ENCODE measurements at places on chromosomes 4 and X.

DNA sequence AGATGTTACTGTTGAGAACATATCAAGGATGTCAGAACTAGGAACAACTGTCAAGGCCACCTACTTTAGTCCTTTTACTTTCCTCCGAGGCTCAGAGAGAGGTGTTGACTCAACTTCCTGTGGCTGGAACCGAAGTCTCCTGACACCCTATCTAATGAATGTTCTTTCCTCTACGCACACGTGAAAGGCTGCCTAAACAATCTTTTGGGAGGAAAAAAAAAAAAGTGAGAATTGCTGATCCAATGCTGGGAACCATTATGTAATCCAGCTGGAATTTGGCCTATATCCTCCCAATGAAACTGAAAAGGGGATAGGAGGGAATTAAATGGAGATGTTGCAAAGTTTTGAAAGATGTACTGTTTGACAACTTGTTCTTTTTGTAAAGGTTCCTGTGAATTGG, 8.3 kb upstream of the MAP7D3 start:
- H3K4me1 ChIP-seq = peaks cover 14% of the 10 kb centered on the region
- H3K27me3 ChIP-seq = no peaks in the 10 kb centered on the region
- H3K4me3 ChIP-seq = peak overlapping the region; percentile 36
- peak; percentile 68 for DNase-seq
- peak overlapping the region; percentile 82 for H3K27ac ChIP-seq

DNA sequence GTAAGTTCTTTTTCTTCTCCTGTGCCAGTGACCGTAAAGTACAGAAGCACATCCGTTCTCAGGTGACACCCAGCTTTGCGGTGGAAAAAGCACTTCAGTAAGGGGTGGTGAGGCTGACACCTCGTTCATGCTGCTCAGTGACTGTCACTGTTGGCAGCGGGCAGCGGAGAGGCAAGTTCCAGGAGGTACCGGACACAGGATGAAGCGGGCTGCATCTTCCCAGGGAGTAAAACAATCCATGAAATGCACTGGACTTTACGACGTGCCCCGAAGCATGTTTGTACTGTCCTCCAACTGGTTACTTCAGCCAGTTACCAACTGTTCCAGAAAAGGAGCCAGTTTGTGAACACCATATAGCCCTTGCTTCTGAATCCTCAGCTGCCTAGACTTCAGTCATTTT, 110.7 kb downstream of the ZNF827 start:
- no peak overlapping the region for H3K4me3 ChIP-seq
- H3K27ac ChIP-seq = peak overlapping the region; percentile 87
- no peaks in the 10 kb centered on the region for H3K27me3 ChIP-seq
- no peak for DNase-seq

DNA sequence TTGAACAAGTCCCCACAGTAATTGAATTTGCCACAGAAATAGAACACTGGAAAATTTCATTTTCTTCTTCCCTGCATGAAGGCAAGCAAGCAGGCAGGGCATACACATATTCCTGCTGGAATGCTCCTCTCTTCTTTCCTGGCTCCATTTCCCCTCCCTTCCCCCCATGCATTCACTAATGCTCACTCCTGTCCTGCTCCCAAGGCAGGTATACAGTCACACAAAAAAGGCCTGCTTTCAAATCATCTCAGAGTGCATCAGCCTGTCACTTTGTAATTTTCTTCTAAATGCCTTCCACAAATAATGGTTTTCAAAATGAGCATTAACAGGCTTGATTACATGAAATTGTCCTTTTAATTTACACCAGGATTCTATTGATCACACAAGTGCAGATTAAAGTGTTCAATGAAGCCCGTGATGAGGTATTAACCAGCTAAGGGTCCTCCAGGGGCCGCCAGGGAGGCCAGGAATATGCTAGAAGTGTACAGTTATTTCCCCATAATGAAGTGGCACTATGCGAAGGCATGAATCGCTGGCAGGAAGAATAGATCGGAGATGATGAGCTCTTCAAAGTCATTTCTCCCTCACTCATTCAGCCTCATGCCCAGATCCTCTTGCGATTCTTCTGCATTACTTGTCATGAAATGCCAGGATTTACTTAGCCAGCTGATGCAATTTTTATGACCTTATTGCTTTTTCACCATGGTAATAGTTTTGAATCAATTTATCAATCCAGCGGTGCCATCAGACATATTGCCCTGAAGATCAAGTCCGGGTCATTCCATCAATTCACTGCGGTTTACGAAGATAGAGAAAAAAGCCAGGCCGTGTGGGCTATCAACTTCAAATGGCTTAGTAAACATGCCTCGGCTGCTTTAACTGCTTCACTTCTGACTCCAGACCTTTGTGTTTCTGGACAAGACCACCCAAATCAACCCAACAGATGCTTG, 243.5 kb downstream of the GPAT3 start:
- H3K27ac ChIP-seq = no peak overlapping the region
- H3K4me1 ChIP-seq = no peaks in the 10 kb centered on the region
- H3K4me3 ChIP-seq = no peak overlapping the region
- H3K27me3 ChIP-seq = no peaks in the 10 kb centered on the region
- H3K36me3 ChIP-seq = no peaks in the 10 kb centered on the region

DNA sequence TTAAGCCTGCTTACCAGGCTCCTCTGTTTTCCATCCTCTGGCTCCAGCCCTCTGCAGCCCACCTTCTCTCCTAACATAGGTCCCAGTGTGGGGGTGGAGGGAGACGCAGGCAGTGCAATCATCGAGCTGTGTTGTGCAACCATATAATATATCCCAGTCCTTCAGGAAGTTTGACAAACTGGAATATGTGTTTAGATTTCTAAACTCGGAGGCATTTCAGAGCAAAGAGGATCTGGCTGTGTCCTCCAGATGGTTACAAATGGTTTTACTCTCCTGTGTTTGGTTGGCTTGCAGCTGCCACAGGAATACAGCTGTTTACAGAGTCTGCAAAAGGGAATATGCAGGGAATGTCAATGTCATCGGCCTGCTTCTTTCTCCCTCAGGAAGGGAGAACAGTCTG, 195.3 kb upstream of the LNX1 start:
- peaks cover 2% of the 10 kb centered on the region for H3K27me3 ChIP-seq
- no peaks in the 10 kb centered on the region for H3K36me3 ChIP-seq
- no peaks in the 10 kb centered on the region for H3K4me1 ChIP-seq

- no peaks in the 10 kb centered on the region for H3K36me3 ChIP-seq
- no peak for DNase-seq
- H3K27me3 ChIP-seq = peaks cover 13% of the 10 kb centered on the region
- H3K4me1 ChIP-seq = no peaks in the 10 kb centered on the region
These were observed 15.3 kb downstream of the TCEAL1 start for GRCh38 chrX:103644125-103644524.

DNA sequence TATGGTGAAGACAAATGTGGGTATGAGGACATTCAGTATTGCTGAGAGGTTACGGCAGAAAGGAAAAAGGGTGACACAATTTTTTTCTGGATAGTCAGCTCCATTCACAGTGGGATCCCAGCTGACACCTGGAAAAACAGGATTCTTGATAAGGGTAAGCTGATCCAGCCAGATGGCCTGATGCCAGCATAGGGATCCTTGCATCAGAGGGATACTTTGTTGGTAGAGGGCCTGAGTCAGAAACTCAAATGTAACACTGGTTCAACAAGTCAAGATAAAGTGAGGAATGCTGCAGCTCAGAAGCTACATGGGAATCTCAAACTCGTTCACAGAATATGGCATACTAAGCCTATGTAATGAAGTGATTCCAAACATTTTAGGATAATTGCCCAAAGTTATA, 726.7 kb downstream of the C4orf33 start:
- no peaks in the 10 kb centered on the region for H3K36me3 ChIP-seq
- DNase-seq = no peak
- H3K27me3 ChIP-seq = no peaks in the 10 kb centered on the region
- no peaks in the 10 kb centered on the region for H3K4me1 ChIP-seq

GRCh38 chrX:153019166-153019565, 25.2 kb upstream of the PNMA5 start:
- peaks cover 11% of the 10 kb centered on the region for H3K4me1 ChIP-seq
- H3K36me3 ChIP-seq = no peaks in the 10 kb centered on the region
- peak overlapping the region; percentile 32 for H3K4me3 ChIP-seq
- no peak overlapping the region for H3K27ac ChIP-seq

- H3K36me3 ChIP-seq = no peaks in the 10 kb centered on the region
- H3K27me3 ChIP-seq = no peaks in the 10 kb centered on the region
- H3K27ac ChIP-seq = no peak overlapping the region
- H3K4me3 ChIP-seq = no peak overlapping the region
- no peaks in the 10 kb centered on the region for H3K4me1 ChIP-seq
- DNase-seq = no peak
These were observed 1794.9 kb upstream of the TENM3 start for GRCh38 chr4:180448306-180448705.

DNA sequence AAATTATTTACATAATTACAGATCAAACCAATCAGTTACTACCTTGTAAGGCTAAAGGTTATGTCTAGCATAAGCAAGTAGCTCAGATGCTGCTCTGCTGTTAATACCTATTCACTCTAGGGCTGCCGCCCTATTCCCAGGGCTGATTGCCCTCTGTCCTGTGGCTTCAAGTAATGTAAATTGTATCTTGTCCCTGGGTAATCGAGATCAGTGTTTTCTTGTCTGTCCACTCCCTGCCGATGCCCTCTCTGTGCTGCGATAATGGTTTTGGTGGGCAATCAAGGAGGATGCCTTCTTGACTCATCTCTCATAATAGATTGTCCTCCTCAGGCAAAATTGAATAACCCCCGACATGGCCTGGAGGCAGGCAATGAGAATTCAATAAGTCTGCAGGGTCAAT, 641.0 kb upstream of the PITX2 start:
- no peaks in the 10 kb centered on the region for H3K36me3 ChIP-seq
- DNase-seq = no peak
- H3K4me1 ChIP-seq = no peaks in the 10 kb centered on the region
- no peak overlapping the region for H3K4me3 ChIP-seq

- no peak for DNase-seq
- no peaks in the 10 kb centered on the region for H3K36me3 ChIP-seq
- no peaks in the 10 kb centered on the region for H3K27me3 ChIP-seq
- no peak overlapping the region for H3K27ac ChIP-seq
- no peak overlapping the region for H3K4me3 ChIP-seq
These were observed 89.9 kb downstream of the REPS2 start for GRCh38 chrX:17036171-17036961.

GRCh38 chr4:4260185-4260751, 12.2 kb upstream of the TMEM128 start:
- H3K4me3 ChIP-seq = no peak overlapping the region
- DNase-seq = peak; percentile 69
- no peak overlapping the region for H3K27ac ChIP-seq
- H3K36me3 ChIP-seq = no peaks in the 10 kb centered on the region

- no peaks in the 10 kb centered on the region for H3K27me3 ChIP-seq
- H3K4me1 ChIP-seq = no peaks in the 10 kb centered on the region
- H3K36me3 ChIP-seq = no peaks in the 10 kb centered on the region
- DNase-seq = no peak
These were observed 32.1 kb downstream of the ABLIM2 start for GRCh38 chr4:8126523-8126922.

DNA sequence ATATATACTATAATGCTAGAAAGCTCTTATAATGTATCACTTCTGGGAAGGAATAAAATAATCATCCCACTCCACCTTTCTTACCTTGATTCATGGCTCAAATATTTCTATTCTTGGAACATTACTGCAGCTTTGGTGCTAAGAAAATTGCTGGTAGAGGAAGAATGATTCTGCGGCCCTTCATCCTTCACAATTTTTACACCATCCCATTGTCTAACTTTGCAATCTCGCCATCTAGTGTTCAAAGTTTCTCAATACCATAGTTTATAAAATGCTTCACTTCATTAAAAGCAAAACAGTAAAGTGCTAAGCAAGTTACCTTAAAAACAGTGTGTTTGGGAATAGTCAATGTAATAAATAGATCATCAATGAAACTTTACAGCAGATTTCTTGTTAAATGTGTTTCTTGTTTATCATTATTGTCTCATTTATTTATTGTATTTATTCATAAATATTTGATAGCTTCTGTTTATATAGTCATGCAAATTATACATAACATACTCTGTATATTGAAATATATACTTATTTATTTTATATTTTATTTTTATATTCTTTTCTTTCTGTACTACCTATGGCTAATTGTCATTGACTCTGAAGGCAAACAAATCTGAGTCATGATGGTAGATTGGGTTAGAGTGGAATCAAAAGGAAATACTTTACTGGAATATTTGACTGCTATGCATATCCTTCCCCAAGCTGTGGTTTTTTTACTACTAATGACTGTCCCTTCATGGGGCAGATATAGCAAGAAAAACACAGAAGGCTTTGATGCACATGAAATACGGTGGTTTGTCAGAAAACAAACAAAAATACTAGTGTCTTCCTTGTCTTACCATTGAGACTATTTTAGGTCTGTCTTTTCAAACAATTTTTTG, 390.7 kb downstream of the MAPK10 start:
- H3K4me1 ChIP-seq = no peaks in the 10 kb centered on the region
- no peak for DNase-seq
- no peaks in the 10 kb centered on the region for H3K27me3 ChIP-seq
- H3K27ac ChIP-seq = no peak overlapping the region

Data from activated CD4-positive, alpha-beta T cell treated with anti-CD3 and anti-CD28 coated beads, Interleukin-2, amount 10 ng/mL, durations not matched to agents 24 days and 14 days (primary cell).